Myometrial cell (primary cell): ENCODE measurements at places on chromosomes 5 and 9. TPM values are rescaled to one million over a fixed set of nuclear protein-coding genes. Genes with fewer than 3 reads are reported as not detected.

Gene ADRA1B
- total RNA-seq: under 0.01 TPM in 1 of 2 replicates, not detected in the other

Gene SOWAHA
- total RNA-seq: under 0.01 TPM in 1 of 2 replicates, not detected in the other

Gene C1QTNF3
- total RNA-seq: 0.18 and 2.0 TPM in 2 replicates

Gene SYNPO
- 4.6 and 7.6 TPM in 2 replicates for total RNA-seq

Gene IRGM
- not detected in 2 replicates for total RNA-seq

Gene ETF1
- total RNA-seq: 105 and 128 TPM in 2 replicates

Gene C9orf85
- total RNA-seq: 10.8 and 11.8 TPM in 2 replicates

Gene AFAP1L1
- 5.1 and 11.2 TPM in 2 replicates for total RNA-seq

Gene FOXI1
- total RNA-seq: not detected in 2 replicates

Gene GCNT4
- 0.35 and 0.58 TPM in 2 replicates for total RNA-seq

Gene S100Z
- not detected in 2 replicates for total RNA-seq

Gene TTC33
- total RNA-seq: 8.6 and 11.0 TPM in 2 replicates

Gene RORB
- 3.7 and 8.0 TPM in 2 replicates for total RNA-seq
